ENCODE measurements at places on chromosomes 4 and X.

DNA sequence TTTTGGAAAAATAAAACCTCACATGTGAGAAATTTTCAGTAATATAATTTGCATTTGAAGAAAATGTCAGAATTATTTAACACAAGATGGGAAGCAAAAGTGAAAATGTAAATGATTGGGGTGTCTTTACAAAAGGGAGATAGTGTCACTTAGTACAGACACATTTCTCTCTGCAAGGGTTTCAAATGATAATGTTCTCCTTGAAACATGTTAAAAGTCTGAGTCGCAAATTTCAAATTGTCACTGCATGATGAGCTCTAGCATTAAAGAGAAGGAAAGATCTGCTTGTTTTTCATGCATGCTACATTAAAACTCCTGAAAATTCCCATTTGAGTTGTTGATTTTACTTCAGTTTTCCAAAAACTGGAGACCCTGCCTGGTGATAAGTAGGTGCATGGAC lies 122.0 kb upstream of the LDB2 start:
- no peak for DNase-seq

GRCh38 chr4:158259955-158260575 lies 49.8 kb downstream of the TMEM144 start:
- DNase-seq, result no peak

DNA sequence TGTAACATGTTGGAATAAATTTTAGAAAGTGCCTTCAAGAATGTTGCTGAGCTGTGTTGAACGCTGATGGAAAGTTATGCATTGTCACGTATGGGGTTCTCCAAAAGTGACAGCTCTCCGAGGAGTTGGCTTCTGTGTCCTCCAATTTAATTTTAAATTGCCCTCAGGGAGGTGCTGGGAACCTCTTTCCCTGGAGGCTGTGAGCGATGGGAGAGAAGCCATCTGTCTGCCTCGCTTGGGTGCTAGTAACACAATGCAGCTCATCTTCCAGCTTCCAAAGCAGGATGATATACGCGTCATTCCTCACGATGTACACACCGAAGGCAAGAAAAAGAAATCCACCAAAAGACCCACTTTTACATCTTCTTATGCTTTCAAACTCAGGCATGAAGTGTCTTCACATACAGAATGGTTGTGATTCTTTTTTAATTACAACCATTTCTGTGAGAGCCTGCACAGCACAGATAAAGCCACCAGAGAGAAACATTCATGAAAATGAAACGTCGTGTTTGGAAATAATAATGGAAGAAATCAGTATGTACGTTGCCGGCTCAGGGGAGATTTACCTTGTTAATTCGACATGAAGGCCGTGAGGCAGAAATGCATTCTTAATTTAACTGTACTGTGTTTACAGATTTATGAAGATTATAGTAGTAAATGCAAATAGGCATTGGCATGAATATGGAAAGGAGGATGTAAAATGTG lies 218.9 kb downstream of the ASMT start:
- no peak for DNase-seq

GRCh38 chr4:21181716-21182115 lies 481.5 kb downstream of the PACRGL start:
- no peak for DNase-seq

DNA sequence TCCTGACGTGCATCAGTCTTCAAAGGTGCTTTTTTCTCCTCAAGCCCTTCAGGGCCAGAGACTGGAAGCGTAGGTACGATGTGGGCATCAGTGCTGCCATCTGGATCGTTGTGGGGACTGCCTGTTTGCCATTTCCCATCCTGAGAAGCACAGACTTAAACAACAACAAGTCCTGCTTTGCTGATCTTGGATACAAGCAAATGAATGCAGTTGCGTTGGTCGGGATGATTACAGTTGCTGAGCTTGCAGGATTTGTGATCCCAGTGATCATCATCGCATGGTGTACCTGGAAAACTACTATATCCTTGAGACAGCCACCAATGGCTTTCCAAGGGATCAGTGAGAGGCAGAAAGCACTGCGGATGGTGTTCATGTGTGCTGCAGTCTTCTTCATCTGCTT lies 15.7 kb downstream of the P2RY10 start:
- no peak for DNase-seq

Data from RPMI8226 (cell line).